ENCODE measurements at places on chromosomes 7 and 10.

DNA sequence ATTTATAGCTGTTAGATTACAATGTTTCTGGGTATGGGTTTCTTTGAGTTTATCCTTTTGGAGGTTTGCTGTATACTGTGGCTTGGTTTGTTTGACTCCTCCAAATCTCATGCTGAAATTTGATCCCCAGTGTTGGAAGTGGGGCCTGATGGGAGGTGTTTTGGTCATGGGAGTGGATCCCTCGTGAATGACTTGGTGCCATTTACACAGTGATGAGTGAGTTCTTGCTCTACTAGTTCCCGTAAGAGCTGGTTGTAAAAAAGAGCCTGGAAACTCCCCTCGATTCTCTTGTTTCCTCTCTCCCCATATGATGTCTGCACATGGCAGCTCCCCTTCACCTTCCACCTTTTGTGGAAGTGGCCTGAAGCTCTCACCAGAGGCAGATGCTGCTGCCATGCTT lies 324.1 kb downstream of the C7orf25 start:
- no peak for DNase-seq

- DNase-seq: no peak
Observed at GRCh38 chr7:33973231-33974015, 68.1 kb downstream of the BMPER start.

DNA sequence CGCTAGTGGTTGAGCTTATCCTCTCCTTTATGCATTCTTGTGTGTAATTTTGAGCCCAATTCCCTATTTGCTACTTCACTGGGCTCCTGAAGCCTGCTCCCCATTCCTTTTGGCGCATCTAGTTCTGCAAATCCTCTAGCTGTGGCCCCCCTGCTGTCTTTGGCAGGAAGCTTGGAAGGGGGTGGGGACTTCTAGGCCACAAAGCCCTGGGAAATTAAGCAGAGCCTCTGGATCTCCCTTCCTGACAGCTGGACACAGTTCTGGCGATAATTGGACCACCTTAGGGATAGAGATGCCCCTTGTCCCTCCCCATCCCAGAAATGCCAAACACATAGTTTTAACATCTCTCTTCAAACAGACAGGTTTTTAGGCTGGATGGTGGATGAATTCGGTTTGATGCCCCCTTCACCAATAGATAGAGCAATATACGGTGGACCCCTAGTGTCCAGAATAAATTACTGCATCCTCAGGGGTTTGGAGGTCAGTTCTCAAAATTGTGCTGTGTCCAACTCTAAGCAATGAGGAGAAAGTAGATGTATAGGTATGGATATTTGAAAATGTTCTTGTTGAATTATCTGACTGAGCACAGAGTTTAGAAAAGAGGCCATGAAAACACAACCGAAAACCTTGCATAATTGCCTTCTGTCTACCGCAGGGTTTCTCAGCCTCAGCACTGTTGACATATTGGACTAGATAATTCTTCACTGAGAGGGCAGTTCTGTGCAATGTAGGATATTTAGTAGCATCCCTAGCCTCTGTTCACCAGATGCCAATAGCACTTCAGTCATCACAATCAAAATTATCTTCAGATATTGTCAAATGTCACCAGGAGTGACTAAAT lies 75.5 kb downstream of the PAPSS2 start:
- no peak for DNase-seq

DNA sequence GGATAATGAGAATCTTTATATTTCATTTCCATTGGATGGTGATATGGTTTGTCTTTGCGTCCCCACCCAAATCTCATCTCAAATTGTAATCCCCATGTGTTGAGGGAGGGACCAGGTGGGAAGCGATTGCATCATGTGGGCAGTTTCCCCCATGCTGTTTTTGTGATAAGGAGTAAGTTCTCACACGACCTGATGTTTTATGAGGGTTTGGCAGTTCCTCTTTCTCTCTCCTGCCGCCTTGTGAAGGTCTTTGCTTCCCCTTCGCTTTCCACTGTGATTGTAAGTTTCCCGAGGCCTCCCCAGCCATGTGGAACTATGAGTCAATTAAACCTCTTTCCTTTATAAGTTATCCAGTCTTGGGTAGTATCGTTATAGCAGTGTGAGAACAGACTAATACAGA lies 59.4 kb downstream of the MTPN start:
- no peak for DNase-seq

DNA sequence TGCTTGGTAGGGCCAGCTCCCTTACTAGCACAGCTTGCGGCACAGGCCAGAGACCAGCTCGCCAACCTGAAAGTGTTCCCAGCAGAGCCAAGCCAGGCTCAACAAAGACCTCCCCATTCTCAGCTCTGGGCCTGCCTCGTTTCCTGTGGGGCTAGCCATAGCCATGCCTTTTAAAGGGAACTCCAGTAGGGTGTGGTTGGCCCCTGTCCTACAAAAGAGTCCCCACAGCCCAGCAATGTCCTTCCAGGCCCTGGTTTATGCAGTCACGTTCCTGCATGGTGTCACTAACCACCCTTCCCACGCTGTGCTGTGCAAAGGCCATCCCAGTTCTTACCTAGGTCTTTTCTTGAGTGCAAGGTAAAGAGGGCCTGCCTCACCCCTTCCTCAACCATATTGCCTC lies 87.8 kb upstream of the LRRC4 start:
- DNase-seq: no peak

DNA sequence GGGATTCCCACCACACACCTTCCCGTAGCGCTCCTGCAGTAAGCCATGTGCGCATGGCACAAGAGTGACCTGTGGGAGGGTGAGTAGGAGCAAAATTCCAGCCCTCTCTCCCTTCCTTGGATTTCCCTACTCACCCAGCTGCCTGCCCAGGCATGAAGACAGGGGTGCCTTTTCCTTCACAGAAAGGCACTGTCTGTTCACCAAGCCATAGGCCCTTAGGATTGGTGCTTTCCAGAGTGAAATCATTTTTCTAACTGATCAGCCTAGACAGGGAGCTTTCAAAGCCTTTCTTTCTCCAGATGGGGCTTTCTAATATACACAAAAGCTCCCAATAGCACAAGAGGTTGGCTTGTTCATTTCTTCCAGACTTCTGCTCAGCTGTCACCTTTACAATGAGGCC lies 79.7 kb downstream of the CTTNBP2 start:
- DNase-seq: no peak

- DNase-seq: no peak
Observed at GRCh38 chr10:1551636-1552338, 185.5 kb downstream of the ADARB2 start.

- no peak for DNase-seq
Observed at GRCh38 chr7:29194206-29194593, 375 bp upstream of the CHN2 start.

DNA sequence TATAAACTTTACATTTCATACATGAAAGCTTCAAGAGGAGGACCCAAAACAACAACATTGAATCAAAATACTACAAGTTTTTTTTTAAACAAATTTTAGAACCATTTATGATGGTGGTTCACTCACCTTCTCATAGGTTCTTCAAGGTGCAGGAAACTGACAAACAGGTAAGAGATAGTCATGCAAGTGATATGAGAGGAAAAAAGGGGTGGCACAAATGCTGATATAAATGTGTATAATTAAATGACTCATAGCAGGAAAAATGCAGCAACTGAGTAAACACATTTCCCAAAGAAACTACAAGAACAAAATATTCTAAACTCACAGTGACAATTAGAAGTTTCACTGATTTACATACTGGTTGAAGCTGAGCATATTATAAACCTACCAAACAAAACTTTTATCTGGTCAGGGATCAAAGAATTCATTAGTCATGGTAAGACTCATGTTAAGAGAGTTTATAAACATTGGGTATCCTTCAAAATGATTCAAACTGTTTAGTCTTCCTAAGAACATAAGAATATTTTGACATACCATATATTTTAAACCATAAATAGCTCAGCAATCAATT lies 14.1 kb downstream of the ZWINT start:
- no peak for DNase-seq

- DNase-seq: no peak
Observed at GRCh38 chr7:47587351-47587750, 5.4 kb upstream of the TNS3 start.

DNA sequence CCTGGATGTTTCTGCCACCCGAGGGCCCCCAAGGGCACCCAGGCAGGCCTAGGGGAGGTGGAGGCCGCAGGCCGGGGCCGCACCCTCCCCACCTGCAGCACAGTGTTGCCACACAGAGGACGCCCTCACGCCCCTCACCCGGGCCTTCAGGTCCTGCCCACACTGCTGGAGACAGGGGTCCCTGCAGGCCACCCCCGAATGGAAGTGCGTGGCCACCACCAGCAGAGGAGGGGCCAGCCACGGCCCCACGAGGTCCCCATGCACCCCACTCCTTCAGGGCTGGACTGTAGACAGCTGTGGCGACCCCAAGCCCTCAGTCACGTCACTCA lies 35.4 kb downstream of the ADAP1 start:
- DNase-seq: peak; percentile 2

GRCh38 chr7:34342387-34342786 lies 315.6 kb upstream of the NPSR1 start:
- DNase-seq: no peak

DNA sequence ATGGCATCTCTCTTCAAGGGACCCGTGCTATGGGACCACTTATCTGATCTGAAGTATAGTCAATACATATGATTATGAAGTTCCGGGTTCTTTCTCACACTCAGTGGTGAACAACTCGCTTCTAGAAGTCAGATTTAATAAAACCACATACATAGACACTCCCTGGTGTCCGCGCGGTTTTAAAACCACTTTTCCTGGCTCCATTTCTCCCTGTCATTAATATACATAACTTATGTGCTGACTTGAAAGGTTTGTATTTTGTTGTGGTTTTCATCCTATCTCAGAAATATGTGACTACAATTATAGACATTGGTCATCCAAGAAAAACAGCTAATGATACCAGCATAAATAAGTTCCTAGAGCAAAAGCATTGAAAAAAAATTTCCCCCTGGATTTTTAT lies 34.0 kb downstream of the SVIL start:
- DNase-seq: no peak

DNA sequence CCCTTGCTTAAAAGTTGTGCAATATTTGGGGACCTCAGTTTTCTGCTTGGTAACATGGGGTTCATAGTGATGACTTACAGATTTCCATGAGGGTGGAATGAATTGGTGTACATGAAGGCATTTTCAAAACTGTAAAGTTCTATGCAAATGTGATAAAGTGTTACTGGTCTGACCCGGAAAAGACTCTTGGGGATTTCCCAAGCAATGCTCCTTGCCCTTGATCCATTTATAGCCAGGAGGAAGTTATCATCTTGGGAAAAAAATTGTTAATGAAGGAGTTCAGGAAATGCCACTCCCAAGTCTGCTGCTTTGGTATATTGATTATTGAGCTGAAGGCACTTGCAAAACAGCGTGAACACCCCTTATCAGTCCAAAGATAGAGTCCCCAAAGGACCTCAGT lies 96.3 kb upstream of the ZPBP start:
- DNase-seq: no peak

DNA sequence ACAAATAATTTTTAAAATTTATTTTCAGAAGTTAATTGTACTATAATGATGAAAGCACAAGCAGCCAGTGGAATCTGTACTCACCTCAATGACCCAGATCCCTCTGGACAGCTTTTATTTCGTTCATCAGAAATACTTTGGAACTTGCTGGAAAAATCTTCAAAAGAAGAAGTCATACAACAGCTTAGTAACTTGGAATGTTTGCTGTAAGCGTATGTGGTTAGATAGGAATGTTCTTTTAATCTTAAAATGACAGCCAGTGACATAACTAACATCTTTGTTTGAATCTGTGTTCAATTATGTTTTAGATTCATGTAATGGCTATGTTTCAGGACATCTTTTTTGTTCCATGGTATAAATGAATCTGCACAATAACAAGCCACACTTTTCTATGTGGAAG lies 26.8 kb downstream of the CFAP69 start:
- no peak for DNase-seq

DNA sequence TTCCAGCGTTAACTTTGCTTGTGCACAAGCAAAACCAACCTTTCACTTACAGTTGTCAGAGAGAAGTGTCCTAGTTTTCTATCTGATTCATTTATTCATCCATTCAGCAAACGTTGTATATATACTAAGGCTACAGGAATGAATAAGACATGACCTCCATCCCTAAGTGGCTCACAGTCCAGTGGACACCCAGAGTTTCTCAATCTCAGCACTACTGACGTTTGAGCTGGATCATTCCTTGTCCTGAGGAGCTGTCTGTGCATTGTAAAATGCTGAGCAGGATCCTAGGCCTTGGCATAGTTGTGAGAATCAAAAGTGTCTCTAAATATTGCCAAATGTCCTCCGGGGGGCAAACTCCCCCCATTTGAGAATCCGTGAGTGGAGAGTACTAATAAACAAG lies 166.7 kb upstream of the PRKCQ start:
- DNase-seq: no peak

DNA sequence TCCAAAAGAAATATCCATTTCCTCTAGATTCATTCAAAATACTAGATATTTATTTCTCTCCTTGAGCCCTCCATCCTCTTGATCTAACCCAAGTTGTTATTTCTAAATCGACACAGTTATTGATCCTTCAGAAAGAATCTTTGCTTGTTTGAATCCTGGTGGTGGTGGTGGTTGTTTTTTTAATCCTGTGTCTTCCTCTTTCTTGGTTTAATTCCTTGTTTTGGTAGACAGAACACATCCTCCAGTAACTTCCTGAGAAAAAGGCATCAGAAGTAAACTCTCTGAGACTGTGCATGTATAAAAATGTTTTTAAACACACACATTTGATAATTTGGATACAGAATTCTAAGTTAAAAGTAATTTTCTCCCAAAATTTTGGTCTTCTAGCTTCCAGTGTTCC lies 49.9 kb downstream of the SIRT1 start:
- no peak for DNase-seq

DNA sequence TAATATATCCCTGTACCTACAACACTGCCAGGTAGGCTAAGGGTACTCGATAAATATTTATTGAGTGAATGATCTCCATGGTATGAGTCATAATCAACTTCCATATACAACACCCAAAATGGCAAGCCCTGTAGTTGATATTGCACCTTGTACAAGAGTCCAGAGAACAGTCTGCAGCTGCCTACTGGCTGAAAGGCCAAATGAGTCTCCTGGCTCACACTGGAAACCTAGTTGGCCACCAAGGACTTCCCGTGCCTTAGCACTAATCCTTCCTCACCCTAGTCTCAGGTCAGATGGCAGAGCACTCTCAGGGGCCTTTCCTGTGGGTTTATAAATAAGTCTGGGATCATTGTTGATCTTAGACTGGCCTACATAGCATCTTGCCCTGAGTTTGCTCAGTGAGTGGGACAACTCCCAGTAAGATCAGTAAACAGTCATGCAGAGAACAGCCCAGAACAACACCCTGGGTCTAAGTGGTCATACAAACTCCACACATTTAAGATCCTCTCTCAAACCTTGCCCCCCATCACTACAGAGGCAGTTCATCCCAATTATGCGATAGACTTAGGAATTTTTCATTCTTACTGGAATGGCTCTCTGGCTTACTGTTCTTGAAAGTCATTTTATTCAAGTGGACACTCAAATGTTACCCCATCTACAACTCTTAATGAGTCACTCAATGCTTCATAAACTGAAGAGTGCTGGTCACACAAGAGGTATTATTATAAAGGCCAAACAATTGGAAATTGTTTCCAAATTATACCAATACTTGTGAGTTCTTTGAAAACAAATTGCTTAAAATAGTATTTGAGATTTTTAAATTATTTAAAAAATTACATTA lies 14.7 kb upstream of the SLC16A9 start:
- DNase-seq: no peak

GRCh38 chr7:104964626-104965236 lies 49.3 kb upstream of the KMT2E start:
- no peak for DNase-seq

GRCh38 chr7:23332910-23333612 lies 33.9 kb downstream of the MALSU1 start:
- DNase-seq: no peak
